ENCODE measurements at places on chromosomes 7 and 10. TPM values are rescaled to one million over a fixed set of nuclear protein-coding genes. Genes with fewer than 3 reads are reported as not detected.

Gene TMEM178B
- total RNA-seq: not detected

Gene LRGUK
- total RNA-seq: 0.33 TPM

Gene NOD1
- total RNA-seq: 38.3 TPM

Gene SPDYE8
- not detected for total RNA-seq

Gene MBL2
- total RNA-seq: not detected

Gene HGF
- total RNA-seq: 2.3 TPM

Gene ATP6V0E2
- total RNA-seq: 26.7 TPM

Gene PSPH
- 33.1 TPM for total RNA-seq

Gene SFMBT2
- total RNA-seq: 2.9 TPM

Gene SFTPA1
- total RNA-seq: not detected

Gene COL26A1
- not detected for total RNA-seq

Gene CPVL
- not detected for total RNA-seq

Gene SPDYE1
- not detected for total RNA-seq

Gene MMD2
- not detected for total RNA-seq

Gene OR2A1
- not detected for total RNA-seq

Measured in vein endothelial cell (primary cell).